ENCODE measurements at places on chromosomes 13 and 19.

- DNase-seq, result peak; percentile 54
Measured at GRCh38 chr19:18940769-18941627, at the start of gene HOMER3. Gene HOMER3, minus strand, starts transcription at chr19:18941217. Its CDS starts 2,235 bp downstream, at chr19:18938982.

GRCh38 chr19:18046059-18046718, 38.2 kb downstream of the ARRDC2 start:
- no peak for DNase-seq

GRCh38 chr19:46514589-46515289, 19.1 kb upstream of the PNMA8B start:
- no peak for DNase-seq

DNA sequence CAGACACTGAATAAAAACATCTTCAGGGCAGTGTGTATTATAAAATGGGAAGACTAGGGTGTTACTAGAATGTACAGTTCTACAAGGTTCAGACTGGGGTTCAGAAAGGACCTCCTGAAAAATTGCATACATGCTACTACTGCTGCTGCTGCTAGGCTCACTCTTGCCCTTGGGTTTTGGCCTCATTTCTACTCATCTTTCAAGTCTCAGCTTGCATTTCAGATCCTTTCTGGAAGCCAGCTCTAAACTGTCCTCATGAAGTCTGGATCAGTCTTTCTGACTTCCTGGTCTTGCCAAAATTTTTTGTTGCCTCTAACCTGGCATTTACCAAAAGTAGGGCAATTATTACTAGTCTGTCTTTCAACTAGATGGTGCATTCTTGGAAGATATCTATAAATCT, 393.3 kb downstream of the DIAPH3 start:
- no peak for DNase-seq

DNA sequence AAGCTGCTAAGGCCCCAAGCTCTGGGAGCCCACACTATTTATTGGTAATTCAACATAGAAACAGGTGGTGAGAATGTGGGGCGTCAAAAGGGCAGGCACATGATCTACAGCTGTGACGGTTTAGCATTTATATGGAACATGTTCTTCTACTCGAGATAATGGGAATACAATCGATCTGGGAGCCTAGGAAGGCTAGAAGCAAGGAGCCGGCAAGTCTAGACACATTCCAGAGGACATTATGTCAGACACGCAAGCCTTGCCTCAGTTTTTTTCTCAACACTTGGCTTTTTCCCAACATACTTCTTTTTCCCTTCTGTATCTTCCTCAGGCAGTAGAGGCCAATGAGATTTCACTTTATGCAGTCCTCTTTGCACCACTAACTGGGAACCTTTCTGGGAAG, 315.7 kb upstream of the SLITRK5 start:
- DNase-seq, result no peak

DNA sequence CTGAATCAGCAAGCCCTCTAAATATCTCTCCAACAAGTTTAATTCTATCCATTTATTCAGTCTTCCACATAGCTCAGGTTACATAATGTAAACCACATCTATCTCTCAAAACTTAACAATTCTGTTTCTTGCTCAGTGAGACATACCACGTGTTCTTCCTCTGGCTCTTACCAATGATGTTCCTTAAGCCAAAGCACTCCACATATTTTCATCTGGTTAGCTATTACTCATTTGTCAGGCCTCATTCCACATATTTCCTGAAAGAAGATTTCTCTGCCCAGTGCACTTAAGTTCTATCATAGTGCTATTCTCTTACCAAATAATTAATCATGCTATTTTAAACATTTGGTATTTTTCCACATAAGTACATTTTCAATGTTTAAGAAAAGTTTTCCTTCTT, 403.3 kb upstream of the ATXN8OS start:
- no peak for DNase-seq

GRCh38 chr13:32025730-32026129, 5.8 kb upstream of the FRY start:
- no peak for DNase-seq

DNA sequence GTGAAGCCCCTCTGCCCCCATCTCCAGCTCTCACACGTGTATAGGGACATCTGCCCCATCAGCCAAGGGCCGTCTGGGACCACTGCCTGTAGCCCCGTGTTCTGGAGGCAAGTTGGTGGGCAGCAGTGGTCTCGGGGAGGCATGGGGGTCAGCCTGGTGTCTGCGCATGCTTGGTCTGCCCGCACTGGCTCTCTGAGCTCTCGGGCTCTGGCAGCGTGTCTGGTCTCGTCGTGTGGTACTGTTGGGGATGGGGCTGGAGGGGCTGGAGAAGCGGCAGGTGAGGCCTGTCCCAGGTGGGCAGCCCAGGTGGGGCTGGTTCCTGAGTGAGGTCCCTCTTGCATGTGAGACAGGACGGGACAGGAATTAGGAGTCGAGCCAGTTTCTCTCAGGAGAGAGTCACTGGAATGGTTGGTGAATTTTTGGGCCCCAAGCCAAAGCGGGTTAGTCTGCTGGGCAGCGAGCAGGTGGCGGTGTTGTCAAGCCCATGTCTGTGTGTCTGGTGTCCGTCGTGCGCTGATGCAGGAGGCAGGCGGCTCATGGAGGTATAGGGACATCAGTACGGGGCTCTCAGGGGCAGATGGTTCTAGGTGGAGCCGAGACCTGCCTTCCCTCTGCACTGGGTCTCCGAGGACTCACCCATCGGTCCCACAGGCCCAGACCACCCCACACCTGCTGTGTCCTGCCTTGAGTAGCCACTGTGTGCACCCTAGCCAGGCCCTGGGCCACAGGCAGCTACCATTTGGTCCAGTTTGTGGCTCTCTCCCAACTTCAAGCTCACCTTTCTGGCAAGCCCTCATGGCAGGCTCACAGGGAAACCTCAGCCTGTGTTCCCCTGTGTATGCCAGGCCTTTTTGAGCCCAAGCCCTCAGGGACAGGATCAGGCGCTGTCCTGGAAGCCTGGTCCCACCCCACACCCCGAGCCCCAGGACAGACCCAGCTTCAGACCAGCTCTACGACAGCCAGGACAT, 18.2 kb downstream of the COMP start:
- DNase-seq, result no peak

- no peak for DNase-seq
Measured at GRCh38 chr19:19039901-19040300, 6.5 kb downstream of the ARMC6 start.

- DNase-seq, result no peak
Measured at GRCh38 chr13:95982144-95982543, 71.1 kb downstream of the UGGT2 start.

- DNase-seq, result no peak
Measured at GRCh38 chr13:80334597-80335260, 6.2 kb downstream of the SPRY2 start.

- peak; percentile 86 for DNase-seq
Measured at GRCh38 chr19:20167020-20167644, at the start of gene ZNF486. Gene ZNF486, plus strand, starts transcription at chr19:20167214. Its CDS starts 117 bp downstream, at chr19:20167331.

DNA sequence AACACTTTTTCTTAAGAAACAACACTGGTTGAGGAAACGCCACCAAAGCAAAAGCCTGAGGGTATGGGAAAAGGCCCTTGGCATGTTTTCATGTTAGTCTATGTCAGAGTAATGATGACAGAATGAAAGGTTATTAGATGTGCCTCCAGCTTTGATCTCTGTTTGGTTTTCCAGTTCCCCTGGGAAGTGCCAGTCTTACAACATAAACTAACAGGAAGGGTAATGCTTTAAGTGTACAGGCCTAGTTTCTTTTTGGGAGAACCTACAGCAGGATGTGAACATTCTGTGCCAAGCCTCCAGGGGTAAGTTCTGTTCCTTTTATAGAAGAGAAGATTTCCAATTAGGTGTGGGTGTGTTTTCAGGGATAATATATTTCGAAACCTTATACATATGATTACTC, 121.7 kb downstream of the FNDC3A start:
- no peak for DNase-seq

DNA sequence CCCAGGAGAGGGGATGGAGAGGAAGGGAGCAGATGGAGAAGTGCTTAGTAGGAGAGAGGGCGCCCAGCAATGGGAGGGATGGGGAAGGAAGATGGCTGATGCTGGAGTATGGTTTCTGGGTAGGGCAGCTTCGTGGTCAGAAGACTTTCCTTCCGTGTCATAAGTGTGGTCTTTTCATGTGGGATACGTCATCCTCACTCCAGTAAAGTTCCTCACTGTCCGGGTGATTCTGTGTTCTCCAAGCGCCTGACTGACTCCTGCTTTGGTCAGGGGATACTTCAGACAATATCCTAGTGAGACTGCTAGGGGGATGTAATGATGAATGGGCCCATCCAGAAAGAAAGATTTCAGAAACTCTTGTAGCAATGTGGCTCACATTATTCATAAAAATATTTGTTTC, 3.9 kb upstream of the OR10H3 start:
- no peak for DNase-seq

- peak; percentile 75 for DNase-seq
Measured at GRCh38 chr19:18906605-18907519, 10.9 kb upstream of the CERS1 start.

- no peak for DNase-seq
Measured at GRCh38 chr19:30647891-30648720, 275.9 kb downstream of the ZNF536 start.

GRCh38 chr19:6679139-6679538, 9.2 kb upstream of the TNFSF14 start:
- DNase-seq, result no peak

- no peak for DNase-seq
Measured at GRCh38 chr13:44449999-44450821, 76.6 kb downstream of the SERP2 start.

- DNase-seq, result no peak
Measured at GRCh38 chr13:76991432-76991795, 467 bp upstream of the CLN5 start.

DNA sequence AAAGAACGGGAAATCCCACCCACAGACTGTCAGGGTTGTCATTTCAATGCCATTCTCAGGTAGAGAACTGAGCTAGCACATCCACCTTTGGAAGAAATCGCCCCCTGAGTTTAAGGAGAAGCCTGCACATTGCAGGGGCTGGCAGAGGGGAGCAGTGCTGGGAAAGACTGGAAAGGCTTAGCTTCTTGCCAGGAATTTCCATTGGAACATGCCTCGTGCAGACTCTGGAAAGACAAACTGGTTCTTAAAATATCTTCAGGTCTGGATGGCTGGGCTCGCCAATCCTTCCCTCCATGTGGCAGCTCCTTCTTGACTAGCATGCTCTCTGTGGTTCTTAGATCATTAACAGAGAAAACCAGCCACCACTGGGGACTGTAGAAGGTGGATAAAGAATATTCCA, 414.1 kb downstream of the TSHZ3 start:
- DNase-seq, result no peak

GRCh38 chr19:1809678-1810077, 2.4 kb downstream of the ATP8B3 start:
- DNase-seq, result no peak

GRCh38 chr13:23705583-23705982, 135.4 kb downstream of the TNFRSF19 start:
- DNase-seq, result no peak

GRCh38 chr19:15449620-15450527, at the start of gene WIZ:
Gene WIZ, minus strand, starts transcription at chr19:15449956. Its CDS starts 1,649 bp downstream, at chr19:15448307.
- peak; percentile 44 for DNase-seq

DNA sequence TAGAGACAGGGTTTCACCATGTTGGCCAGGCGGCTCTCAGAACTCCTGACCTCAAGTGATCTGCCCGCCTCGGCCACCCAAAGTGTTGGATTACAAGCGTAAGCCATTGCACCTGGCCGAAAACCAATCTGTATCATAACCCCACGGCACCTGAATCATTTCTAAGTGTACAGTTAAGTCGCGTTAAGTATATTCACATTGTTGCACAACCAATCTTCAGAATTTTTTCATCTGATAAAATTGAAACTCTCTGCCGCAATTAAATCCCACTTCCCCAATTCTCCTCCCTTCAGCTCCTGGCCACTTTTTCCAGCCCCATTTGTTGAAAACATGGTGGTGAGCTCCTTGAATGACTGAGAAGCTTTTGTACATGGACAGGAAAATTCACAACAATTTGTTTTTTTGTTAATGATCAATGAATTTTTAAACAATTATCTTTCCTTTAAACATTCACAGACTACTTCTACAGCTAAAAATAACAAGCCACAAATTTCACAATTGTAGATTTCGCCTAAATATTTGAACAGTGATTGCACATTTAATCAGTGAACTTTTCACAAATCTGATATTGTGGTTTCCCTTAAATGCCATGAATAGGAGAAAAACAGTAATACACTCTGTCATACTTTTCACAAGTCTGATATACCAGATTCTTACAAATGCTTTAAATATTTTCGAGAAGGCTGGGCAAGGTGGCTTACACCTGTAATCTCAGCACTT, 13.8 kb downstream of the FGF21 start:
- DNase-seq, result no peak

GRCh38 chr19:11324079-11324661, 15.3 kb downstream of the RAB3D start:
- peak; percentile 45 for DNase-seq

GRCh38 chr13:36395280-36395679, 37.0 kb upstream of the CCNA1 start:
- no peak for DNase-seq

DNA sequence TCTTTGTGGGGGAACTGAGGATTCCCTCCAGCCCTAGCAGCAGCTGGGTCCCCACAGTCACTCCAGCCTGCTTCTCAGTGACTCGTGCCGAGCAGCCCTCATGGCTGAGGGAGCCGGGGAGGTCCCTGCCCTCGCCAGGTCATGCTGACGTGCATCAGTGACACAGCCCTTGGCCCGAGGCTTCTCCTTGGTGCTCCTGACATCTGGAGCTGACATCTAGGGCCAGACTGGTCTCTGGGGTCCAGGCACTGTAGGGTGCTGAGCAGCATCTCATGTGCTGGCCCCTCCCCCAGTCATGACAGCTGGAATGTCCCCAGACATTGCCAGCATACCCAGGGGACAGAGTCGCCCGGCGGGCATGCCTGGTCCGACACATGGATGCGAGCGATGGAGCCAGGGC, 14.4 kb downstream of the COMP start:
- no peak for DNase-seq

- DNase-seq, result no peak
Measured at GRCh38 chr13:98976941-98977340, 923 bp downstream of the DOCK9 start.
